ENCODE measurements at places on chromosomes 6 and 20. TPM values are rescaled to one million over a fixed set of nuclear protein-coding genes. Genes with fewer than 3 reads are reported as not detected.

GRCh38 chr6:138821519-138821918 lies 25.6 kb downstream of the ECT2L start:
- no peak for DNase-seq

DNA sequence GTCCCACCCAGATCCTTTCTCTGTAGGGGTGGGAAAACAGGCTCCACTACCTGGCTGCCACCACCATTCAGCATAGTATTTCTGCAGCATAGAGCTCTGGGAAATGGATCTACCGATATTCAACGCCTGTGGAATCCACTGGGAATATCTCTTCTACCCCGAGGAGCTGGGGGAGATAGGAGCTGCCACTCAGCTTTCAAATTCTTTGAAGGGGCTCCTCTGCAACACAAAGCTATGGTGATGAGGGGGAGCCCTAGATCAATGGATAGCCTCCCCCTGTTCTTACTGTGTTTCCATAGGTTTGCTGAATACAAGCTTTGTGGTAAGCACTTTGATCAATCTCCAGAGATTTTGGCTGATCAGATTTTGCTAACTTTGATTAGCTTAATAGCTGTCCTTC lies 12.9 kb downstream of the FAM50B start:
- DNase-seq: no peak

Gene TUBB2B
- 0.54 TPM for total RNA-seq

GRCh38 chr6:136015531-136015930 lies 164.0 kb downstream of the PDE7B start:
- no peak for DNase-seq

GRCh38 chr20:45467861-45468260 lies 1.7 kb upstream of the WFDC2 start:
- DNase-seq: no peak

Gene HRH3
- not detected for total RNA-seq

Gene SNAI1
- 0.23 TPM for total RNA-seq

Gene POPDC3
- 7.3 TPM for total RNA-seq

DNA sequence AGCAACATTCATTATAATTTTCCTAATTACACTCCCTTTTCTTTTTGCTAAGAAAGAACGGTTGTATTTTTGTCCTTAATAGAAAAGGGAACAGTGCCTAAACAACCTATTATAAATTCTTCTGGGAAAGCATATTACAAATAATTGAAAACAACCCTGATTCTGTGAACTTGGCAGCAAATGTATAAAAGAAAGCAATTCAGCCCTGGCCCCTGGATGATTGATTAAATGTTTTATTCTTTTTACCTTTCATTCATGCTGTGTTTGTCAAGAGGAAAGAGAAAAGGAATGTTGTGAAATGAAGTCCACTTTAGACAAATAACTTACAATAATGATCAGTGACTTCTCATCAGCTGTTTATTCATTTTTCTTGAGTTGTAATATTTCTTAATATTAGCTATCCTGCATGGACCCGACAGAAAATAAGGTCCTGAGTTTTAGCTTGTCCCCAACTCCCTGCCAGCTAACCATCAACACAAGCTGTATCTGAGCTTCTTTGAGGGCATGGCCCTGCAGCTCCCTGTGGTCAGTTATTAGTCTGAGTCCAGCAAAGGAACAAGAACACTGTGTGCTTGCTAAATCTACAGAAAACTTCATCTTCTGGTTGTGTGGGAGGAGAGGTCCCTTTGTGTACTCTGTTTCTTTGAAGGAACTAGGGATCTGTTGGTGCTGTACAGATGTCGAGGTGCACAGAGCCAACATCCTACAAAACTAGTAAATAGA lies 248.2 kb downstream of the LAMA2 start:
- no peak for DNase-seq

Gene ARMC12
- 2.6 TPM for total RNA-seq
